RWPE2 (cell line): ENCODE measurements at places on chromosomes 5 and 9.

DNA sequence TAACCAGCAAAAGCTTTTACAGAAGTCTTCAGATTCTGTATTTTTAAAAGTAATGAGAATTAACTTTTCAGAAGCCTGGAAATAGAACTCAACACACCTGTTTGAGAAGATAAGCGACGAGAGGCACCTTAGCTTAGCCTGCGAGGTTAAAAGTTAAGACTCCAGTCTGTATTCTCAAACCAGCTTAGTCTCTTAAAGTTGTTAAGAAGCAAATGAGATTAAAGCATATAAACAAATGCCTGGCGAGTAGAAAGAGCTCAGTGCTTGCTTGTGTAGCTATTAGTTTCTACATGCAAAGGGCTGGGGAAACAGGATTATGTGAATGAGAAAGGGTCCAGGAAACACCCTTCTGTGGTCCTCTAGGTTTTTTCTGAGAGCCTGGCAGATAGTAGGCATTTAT is 51.7 kb downstream of the MTAP start:
- no peak for DNase-seq

- no peak for DNase-seq
Observed at GRCh38 chr5:178186427-178186826, 744 bp downstream of the GMCL2 start.

GRCh38 chr9:134099123-134099761 is 31.4 kb upstream of the BRD3 start:
- no peak for DNase-seq

- no peak for DNase-seq
Observed at GRCh38 chr5:173743641-173744343, 127.3 kb upstream of the BOD1 start.

- DNase-seq: no peak
Observed at GRCh38 chr9:104982543-104982942, 54.6 kb upstream of the ABCA1 start.

DNA sequence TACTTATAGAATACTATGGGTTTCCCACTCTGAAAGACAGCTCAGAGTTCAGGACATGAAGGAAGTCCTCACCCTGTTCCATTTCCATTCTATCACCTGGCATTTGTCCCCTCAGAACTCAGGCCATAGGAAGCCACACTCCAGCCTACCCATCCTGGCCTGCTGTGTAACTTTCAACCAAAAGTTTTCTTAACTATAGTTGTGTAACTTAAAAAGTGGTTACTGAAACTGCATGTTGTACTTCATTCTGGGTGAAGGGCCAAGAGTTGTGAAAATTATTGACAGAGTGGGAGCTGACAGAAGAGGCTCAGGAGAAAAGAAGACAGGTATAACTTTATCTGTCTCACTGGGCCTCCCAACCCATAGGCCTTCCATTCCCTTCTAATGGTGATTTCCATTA is 212.5 kb downstream of the RAB3C start:
- DNase-seq: no peak

DNA sequence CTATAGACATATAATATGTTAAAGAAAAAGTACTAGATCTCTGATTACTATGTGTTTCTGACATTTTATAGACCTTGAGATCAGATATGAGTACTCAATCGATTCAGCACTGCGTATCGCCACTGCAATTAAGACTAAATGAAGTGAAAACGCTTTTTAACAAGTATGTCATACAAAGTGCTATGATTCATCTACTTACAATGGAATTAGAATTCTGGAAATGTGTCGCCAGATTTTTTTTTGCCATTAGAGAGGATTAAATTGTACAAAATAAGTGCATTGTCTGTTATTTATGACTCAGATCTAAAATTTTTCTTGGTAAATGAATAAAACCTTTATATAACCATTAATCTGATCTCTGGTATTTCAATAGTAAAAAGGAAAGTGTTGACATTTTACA is 20.0 kb upstream of the AGGF1 start:
- DNase-seq: no peak

DNA sequence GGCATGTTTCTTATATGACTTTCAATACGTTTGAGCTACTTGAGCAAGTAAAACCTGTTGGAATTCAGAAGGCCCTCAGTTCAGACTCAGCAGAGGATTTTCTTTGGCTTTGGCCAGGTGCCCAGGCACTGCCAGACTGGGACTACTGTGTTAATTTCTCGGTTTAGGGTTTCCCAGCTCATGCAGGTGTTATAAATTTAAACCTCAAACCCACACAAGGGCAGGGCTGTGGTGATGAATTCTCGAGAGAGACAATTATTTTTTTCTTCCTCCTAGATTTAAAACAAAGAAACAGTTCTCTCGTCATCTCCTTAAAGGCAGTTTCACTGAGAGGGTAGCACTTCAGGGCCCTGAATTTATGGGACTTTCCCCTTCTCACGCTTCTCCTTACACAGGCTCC is 406.0 kb upstream of the PIK3R1 start:
- DNase-seq: no peak

DNA sequence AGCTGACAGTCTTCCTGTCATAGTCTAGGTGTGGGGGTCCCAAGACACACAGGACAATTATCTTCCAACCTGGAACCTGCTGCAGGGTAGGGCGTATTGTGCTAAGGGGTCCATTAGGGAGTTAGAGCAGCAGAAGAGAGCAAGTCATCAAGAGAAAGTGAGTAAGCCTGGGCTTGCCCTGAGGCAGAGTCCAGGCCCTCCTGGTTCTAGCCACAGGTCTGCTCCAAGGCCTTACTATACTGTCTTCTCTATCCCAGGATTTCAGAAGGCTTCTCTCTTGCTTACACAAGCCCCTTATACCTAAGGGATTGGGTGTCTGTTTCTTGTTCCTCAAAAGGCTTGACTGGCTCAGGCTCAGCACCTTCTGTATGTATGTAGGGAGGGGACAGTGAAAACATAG is 7.7 kb downstream of the P4HA2 start:
- no peak for DNase-seq

- DNase-seq: no peak
Observed at GRCh38 chr5:75675783-75676182, 41.5 kb downstream of the POC5 start.

GRCh38 chr9:104856413-104856941 is 71.5 kb downstream of the ABCA1 start:
- no peak for DNase-seq
